ENCODE measurements at places on chromosomes 11 and 22. TPM values are rescaled to one million over a fixed set of nuclear protein-coding genes. Genes with fewer than 3 reads are reported as not detected.

The TOMM22 gene
- 67.2 TPM for total RNA-seq

The SYCE3 gene
- total RNA-seq, result not detected

The GRM5 gene
- total RNA-seq, result 0.03 TPM

The CLTCL1 gene
- 16.0 TPM for total RNA-seq

The PRODH gene
- 2.3 TPM for total RNA-seq

The NUDT8 gene
- total RNA-seq, result 60.1 TPM

DNA sequence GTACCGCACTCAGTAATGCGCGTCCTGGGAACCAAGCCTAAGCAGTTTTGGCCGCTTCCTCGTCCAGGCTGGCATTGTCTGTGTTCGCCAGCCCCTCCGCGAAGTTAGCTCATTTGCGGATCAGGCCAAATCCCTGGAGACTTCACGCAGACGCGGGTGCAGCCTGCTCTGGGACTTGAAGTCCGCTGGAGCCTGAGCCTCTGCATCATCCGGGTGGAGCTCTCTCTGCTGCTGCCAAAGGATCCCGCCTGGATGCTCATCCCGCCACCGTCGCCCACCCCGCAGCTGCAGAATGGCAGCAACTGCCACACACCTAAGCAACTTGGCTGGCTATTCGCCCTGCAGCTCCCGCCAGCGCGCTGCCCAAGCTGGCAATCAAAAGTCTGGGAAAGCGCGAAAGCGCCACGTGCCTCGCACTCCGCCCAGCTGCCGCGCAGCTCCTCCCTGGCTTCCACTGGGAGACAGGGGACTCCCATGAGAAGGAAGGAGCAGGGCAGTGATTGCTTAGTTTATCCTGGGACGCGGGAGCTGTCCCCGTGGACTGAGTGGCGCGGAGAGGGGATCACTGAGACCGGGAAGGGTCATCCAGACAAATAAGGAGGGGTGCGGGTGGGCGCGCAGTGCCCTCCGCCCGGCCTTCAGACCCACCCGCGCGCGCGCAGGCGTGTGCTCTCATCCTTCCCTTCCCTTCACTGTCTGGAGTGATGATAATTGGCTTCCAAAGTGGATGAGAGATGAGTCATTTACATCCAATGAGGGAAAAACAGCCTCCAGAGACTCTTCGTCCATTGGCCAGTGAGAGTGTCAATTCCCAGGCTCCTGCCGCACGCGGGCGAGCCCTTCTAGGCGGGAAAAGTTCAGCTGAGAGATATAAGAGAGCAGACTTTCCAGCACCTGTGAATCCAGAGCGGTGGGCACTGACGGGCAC, 23.2 kb upstream of the GLYATL1B start:
- no peak for DNase-seq

DNA sequence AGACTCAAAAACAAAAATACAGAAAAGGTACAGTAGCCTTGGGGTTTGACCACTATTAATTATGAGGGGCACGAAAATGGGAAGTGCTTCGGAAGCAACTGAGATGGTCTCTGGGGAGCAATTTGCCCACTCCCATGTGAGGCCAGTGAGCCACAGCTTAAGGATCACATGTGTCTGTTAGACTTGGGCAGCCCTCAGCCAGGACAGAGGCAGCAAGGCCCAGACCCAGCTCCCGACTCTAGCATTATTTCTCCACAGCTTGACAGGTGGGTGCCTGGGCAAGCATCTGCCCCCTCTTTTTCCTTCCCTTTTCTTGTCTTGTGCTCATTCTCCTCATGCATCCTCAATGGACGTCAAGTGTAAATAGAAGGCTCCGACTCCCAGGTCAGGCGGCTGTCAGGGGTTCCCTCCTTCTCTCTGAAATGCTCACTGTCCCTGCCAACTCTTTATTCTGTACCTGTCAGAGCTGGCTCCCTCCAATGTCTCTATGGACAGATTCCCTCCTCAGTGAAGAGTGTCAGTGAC, 137.0 kb upstream of the RCN1 start:
- no peak for DNase-seq

DNA sequence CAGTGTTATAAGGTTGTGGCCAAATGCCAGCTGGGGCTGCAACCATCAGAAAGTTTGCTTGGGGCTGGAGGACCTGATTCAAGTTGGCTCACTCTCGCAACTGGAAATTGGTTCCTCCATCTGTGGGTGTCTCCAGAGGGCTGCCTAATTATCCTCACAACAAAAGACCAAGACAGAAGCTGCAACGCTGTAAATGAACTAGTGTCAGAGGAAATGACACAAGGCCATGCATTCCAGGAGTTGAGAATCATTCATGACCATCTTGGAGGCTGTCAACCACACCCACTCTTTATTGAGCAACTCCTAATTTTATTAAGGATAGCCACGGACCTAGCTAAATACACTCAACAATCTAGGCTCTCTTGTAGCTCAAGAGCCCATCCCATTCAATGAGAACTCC, 1060.8 kb downstream of the OPCML start:
- no peak for DNase-seq

DNA sequence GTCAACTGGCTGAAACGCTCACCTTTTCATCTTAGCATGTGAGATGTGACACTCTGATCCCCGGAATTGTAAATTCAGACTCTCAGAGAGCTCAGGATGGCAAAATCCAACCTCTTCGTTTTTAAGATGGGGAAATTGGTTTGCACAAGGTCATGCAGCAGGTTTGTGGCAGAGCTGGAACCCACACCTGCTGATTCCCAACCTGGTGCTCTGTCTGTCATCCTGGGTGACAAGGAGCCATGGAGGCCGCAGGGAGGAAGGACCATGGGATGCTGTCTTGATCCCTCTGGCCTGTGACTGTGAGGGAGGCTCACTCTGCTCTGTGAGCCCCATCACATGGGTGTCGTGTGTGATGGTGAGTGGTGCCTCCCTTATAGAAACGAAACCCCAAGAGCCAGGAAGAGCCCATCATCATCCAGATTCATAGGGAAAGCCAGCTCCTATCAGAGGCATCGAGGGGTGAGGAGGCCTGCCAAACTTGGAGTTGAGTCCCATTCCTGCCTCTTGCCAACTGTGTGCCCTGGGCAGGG, 87.4 kb upstream of the SYT13 start:
- no peak for DNase-seq

GRCh38 chr22:17699696-17700340, 61.3 kb downstream of the BCL2L13 start:
- DNase-seq, result no peak

GRCh38 chr11:78929207-78929905, 354.7 kb upstream of the NARS2 start:
- no peak for DNase-seq

- no peak for DNase-seq
Observed at GRCh38 chr11:79189055-79189454, 251.8 kb downstream of the TENM4 start.

DNA sequence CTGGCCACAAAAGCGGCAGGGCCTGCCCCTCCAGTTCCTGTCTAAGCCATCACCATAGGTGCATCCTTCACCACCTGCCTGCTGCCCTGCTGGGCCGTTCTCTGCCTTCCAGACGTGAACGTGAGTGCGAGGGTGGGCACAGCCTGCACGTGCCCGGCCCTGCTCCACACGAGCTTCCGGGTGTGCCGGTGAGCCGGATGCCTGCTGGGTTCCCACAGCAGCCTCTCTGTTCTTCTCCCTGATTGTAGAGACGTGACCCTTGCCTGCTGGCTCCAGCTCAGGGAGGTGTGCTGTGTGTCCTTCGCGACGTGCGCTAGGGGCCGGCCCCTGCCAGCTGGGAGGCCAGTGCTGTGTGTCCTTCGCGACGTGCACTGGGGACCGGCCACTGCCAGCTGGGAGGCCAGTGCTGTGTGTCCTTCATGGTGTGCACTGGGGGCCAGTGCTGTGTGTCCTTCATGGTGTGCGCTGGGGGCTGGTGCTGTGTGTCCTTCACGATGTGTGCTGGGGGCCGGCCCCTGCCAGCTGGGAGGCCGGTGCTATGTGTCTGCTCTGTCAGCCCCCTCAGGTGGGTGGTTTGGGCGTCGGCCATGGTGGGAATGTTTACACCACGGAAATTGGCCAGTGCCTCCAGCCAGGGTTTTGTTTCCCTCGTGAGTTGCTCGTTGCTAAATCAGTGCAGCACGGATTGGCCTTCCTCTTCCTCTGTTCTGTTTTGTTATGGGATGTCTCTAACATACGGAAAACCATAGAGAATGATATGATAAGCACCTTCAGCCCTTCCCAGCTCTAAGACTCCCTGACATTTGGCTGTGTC, 35.4 kb upstream of the BRSK2 start:
- no peak for DNase-seq

- no peak for DNase-seq
Observed at GRCh38 chr11:125807909-125808308, 20.0 kb downstream of the PATE3 start.

DNA sequence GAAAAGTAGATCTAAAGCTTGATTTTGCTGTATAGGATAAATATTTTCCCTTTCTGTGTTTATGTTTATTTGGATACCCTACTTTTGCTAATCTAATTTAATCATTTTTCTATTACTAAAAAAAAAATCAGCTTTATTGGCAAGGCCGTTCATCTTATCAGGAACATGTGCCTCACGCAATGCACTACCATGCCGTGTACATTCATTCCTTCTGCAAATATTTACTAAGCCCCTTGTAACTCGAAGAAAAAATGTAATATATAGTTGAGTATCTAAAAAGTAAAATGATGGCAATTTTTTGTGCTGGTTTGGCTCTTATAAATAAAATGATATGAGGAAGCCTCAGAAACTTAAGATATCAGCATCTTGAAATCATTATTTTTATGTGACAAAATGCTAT, 8.9 kb downstream of the UVRAG start:
- no peak for DNase-seq

DNA sequence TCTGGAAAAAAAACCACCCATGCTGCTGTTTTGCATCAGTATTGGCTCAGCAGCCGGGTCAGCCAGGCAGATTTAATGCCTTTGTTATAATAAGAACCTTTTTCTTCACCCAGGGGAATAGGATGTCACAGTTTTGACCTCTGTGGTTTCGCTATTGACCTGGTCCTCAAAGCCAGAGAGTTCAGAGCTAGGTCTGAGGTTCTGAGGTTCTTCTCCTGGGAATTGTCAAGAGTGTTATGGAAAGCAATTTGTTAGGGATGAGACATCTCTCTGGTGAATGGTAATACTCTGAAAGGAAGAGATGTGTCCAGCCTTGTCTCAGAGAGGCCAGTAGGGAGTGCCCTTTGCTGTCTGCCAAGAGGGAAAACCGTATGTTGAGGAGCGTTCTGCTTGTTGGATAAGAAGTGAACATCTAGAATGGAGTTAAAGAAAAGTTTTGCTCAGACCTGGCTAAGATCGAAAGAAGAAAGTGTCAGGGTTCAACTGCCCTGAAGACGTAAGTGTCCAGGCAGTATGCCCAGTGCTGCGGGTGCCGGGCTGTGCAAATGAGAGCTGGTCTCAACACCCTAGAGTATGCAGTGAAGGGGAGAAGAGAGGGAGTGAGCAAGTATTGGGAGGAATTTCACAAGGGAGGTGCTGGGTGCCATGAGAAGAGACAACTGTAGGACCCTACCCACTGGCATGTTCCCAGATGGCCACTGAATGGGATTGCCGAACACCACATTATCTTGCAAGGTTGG, 150.9 kb upstream of the TTC12 start:
- DNase-seq, result no peak

- DNase-seq, result no peak
Observed at GRCh38 chr11:119263352-119263940, 53.5 kb downstream of the MCAM start.

- DNase-seq, result no peak
Observed at GRCh38 chr11:99015634-99016454, 4.9 kb upstream of the CNTN5 start.

DNA sequence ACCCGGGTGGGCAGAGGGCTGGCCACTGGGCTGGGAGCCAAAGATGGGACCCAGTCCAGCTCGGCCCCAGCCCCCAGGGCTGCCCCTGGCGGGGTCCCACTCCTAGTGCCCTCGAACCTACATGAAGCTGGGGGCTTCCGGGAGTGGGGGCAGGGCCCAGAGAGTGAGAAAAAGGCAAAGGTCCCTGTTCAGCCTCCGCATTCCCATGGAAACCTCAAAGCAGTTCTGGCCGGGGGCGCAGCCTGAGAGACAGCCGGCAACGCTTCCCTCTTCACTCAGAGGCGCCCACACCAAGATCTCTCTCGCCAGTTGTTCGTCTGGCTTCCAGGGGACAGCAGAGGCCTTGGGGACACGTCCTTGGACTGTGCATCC, 22.4 kb upstream of the ARHGAP8 start:
- no peak for DNase-seq

DNA sequence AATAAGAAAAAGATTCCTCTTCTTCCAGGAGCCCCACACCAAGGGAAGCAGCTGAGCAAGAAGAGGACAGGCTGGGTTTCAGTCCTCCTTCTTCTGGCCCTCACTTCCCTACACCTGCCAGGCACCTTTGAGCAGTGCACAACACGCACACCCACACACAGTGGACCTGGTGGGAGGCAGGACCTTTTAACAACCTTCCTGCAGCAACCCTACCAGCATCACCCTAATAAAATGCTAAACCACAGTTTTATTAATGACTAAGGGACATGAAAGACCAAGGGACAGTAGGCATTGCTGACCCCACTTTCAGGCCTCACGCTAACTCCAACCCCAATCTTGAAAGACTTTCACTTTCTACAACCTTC, 12.2 kb downstream of the ARAP1 start:
- no peak for DNase-seq

GRCh38 chr22:31062566-31063230, 18.4 kb upstream of the SMTN start:
- DNase-seq, result no peak

DNA sequence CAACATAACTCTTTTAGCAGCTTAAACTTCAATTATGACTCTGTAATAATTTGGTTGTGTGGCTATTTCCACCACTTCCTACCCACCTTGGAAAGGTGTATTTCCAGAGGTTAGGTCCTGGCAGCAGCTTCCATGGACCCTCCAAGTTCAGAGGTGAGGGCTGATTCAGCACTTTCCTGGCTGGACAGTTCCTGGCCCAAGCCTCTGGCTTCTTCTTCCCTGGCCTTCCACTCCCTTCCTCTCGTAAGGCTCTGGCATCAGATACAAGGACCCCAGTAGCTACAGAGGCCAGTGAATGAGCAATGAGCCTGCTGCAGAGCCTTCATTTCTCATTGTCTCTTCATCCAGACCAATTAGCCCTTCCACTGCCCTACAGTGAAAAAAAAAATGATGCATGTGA, 98.1 kb upstream of the KIRREL3 start:
- no peak for DNase-seq

DNA sequence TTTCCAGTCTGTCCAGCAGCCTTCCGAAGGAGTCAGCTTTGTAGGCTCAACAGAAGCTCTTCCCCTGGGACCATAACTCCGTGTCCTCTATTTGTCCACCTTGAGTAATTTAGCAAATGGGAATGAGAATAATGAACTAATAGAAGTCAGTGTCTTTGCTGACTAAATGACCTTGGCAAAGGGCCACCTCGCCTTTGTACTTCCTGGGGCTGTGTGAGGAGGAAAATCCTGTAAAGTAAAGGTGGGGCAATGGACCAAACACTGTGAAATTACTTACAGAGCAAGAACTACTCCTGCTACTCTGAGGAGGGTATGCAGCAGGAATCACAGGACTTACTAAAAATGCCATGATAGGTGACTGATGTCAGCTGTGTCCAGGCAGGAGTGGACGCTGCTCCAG, 36.2 kb upstream of the CSNK2A3 start:
- DNase-seq, result no peak

Data from left cardiac atrium (tissue), 4 donors.